Stimulated activated CD4-positive, alpha-beta T cell treated with anti-CD3 and anti-CD28 coated beads, Interleukin-1b, Interleukin-23, amount 100 ng/mL, for 4 hours (primary cell): ENCODE measurements at places on chromosomes 5 and 9.
A peak's percentile ranks its signal among the peaks of the same experiment; 100 is the strongest.

DNA sequence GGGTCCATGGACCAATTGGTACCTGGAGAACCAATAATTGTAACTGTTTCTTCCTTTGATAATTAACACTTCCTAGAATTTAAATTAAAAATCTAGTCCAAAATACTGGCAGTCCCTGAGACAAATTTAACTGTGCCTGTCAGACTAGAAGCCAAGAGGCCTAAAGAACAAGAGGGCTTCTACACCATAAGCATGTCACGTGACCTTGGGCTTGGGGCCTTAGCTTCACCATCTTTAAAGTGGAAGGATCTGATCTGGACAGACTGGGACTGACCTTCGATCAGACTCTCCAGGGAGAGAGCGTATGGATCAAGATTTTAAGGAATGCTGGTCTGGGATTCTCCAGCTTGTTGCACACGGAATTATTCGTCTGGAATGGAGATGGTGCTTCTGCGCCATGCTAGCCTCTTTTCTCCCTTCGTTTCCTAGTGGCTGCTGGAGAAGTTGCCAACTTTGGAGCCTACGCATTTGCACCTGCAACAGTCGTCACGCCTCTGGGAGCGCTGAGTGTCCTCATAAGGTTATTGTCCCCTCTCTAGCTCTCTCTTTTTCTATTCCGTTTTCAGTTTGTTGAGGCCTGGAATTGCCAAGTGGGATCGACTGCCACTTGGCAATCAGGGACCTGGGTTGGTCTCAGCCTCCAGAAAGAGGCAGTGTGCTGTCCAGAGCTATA lies 8.4 kb downstream of the NIPAL4 start:
- DNase-seq: no peak

DNA sequence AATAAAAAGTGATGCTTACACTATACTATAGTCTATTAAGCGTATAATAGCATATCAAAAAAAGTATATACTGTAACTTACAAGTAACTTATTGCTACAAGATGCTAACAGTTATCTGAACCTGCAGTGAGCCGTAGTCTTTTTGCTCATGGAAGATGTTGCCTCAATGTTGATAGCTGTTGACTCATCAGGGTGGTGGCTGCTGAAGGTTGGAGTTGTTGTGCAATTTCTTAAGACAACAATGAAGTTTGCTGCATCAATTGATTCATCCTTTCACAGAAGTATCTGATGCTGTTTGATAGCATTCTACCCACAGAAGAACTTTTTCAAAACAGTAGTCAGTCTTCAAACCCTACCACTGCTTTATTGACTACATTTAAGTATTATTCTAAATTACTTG lies 7.8 kb upstream of the C9orf40 start:
- no peak for DNase-seq

DNA sequence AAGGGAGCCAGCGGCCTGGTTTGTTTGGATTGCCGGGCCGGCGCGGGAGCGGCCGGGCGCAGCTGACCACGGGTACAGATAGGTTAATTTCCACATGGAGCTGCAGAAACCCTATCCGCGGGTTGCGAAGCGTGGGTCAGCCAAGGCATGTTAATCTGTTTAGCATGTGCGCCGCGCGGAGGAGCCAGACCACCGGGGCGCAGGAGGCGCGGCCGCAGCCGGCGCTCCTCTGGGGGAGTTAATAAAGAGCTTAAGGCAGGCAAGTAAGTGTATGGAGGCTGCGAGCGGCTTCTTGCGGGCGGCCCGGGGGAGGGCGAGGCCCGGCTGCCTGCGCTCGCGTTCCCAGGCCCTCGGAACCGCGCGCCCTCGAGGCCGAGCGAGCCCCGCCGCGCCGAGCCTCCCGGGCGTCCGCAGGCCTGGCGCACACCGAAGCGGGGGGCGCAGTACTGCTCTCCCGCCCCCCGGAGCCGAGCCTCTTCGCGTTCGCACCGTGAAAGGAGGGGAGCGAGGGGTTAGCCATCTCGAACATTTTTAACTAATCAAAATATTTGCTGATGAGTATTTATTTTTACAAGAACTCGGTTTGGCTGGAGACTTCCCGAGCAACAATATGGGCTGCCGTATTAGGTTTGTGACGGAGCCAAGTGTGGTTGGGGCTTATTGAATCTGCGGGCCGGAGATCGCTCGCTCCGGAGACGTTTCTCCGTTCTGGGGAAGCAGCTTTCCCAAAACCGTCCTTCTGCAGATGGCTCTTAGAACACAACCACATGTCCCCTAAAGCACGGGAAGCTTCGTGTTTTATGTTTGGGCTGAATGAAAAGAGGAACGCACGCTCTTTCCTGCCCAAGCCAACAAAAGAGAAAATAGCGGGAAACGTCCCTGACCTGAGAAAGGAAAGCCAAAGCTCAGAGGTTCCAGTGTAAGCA lies 28.8 kb downstream of the FOXD1 start:
- no peak for DNase-seq

- DNase-seq: no peak
Observed at GRCh38 chr5:95163079-95163478, 121.8 kb downstream of the MCTP1 start.

DNA sequence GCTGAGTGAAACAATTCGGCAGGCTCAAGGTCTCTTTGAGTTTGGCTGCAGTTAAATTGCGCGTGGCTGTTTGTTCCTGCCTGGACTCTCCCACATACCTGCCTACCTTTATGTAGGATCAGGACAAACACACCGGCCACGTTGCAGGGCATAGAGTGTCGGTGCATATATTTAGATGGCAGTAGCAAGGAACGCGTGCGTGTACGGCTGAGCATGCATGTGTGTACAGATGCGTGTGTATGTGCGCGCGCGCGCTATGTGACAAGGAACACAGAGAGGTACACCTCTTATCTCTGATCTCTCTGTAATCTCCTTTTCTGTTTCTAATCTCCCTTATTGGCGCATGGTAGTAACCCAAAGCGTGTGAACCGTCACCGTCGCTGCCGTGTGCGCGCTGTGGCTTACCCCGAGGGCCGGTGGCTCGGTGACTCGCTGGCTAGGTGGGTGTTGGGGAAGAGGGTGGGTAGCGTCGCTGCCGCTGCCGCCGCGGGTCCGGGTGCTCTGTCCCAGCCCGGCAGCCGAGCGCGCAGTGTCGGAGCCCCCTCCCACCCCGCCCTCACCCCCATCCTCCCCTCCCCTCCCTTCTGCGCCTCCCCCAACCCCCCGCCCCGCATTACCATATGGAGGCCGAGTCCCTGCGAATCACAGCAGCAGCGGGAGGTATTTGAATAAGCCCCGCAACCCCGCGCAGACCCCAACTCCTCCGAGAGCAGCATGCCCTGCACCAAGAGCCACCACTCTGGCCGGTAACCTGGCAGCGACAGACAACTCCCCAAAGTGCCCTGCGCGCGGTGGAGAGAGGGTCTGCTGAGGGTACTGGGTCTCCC lies 204.8 kb downstream of the MEF2C start:
- no peak for DNase-seq

DNA sequence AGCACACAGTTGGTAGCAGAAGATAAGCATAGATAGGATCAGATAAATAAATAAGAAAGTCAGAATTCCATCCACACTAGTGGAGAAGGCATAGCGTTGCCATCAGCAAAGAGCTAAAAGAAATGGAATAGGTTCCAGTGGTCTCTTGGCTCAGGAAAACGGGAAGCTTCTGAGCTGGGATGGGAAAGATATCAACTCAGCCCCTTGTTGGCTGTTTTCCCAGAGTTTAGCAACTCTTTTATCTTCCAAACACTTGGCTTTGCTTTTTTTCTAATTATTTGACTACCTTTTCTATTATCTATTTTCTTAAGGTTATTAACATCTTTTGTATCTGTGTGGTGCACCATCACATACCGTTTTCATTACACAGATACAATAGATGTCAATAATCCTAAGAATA lies 445.7 kb upstream of the TRPC7 start:
- no peak for DNase-seq

DNA sequence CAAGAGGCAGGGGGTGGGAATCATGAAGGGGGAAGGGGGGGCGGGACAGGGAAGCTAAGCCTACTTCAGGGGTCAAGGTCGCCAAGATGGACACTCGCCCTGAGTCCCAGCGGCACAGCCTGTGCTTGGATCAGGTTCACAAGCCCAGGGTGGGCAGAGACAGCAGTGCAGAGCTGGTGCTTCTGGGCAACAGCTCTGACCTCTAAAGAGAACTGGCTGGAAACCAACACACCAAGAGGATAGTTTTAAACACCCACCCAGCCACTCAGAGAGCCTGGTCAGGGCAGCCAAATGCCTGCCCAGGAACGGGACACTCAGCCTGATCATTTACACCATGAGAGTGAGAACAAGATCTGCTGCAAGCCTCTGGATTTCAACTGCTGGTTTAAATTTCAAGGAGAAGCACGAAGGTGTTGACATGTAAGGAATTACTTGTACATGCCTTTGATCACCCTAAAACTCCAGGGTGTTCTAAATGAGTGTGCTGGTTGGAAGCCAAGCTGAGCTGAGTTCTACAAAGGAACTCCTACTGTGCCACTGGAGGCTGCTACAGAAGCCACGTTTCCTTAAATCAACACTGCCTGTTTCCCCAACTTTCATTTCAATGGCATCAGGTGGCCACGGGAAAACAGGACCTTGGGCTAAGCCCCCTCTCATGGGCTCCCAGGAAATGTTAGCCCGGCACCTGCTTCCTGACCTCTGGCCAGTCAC lies 91.5 kb downstream of the TTLL11 start:
- no peak for DNase-seq

- no peak for DNase-seq
Observed at GRCh38 chr5:125786021-125786420, 637.2 kb upstream of the GRAMD2B start.

DNA sequence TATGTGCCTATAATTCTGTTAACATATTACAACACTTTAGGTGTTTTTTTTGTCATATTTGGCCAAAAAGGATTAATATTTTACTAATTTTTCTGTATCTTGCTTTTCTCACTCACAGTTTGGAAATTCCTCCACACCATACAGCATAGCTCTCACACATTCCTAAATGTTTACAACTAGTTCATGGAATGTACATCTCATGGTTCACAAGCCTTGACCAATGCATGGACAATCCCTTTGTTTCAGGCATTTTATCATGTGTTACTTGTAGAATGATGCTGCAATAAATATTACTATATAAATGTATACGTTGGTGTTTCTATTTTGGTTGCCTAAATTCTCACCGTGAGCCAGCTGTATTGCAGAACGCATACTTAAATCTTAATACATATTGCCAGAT lies 80.5 kb upstream of the SPATA31C2 start:
- DNase-seq: no peak

DNA sequence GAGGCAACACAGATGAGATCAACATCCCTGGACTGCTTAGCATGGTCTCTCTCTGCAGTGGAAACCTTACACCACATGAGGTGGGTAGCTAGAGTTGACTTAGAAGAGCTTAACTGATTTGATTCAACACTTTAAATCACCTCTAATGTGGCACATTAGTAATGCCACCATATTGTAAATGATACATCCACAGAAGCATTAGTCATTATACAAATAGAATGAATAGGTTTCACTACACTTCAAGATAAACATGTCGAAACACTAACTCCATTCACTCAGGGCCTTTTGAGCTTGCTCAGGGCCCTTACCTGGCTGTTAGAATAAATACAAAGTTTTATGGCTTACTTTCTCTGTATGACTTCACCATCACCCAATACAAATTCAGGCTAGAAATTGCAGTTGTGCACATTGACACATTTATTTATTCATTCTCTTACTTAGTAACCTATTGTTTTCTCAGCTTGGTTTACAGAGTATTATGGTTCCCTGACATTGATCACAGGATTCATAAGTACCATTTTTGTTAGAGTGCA lies 9.3 kb upstream of the SMAD5 start:
- DNase-seq: no peak

GRCh38 chr5:118616281-118616680 lies 372.1 kb downstream of the DTWD2 start:
- DNase-seq: no peak

DNA sequence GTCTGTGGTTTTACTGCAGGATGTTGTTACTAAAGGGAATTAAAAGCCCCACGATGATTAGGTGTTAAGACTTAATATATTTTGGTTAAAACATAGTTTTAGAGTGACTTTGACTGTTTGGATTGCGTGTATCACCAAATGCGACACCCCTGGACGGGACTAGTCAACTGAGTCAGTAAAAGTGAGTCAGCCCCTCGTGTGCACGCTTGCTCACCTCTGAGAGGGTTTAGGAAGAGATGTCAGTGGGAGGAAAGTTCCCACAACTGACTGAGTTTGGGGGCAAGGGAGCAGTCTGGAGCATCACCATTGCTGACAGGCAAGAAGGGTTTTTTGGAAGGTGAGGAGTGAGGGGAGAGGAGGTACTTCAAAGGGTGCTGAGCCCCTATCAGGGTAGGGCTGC lies 14.4 kb upstream of the DMRT3 start:
- DNase-seq: no peak

DNA sequence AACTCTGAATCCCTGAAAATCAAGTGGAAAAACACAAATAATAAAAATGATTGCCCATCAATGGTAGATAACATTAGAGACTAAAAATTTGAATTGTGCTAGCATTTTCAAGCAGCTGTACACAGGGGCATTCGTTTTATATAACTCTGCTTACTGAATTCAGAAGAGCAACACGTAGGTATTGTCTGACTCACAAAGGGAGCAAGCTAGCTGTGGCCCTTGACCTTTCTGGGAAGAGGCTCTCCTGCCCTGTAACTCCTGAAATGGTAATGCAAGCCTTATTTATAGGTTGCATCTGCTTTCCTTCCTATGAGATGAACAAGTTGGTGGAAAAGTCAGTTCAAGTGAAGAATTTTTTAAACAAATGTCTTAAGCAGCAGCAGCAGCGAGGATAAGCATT lies 218.7 kb upstream of the EFNA5 start:
- no peak for DNase-seq

DNA sequence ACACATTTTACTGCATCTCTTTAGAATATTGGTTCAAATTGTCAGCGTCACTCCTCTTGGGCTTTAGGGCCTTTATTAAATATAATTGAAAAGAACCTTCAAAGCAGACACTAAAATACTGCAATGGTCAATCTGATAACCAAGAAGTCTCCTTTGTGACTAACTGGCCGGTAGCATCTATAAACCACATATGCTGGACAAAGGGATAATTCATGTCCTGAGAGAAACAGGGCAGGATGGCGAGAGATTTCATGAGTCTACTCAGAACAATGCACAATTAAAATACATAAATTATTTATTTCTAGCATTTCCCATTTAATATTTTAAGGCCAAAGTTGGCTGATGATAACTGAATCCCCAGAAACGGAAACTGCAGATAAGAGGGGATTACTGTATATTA lies 1083.4 kb upstream of the CDH18 start:
- no peak for DNase-seq

DNA sequence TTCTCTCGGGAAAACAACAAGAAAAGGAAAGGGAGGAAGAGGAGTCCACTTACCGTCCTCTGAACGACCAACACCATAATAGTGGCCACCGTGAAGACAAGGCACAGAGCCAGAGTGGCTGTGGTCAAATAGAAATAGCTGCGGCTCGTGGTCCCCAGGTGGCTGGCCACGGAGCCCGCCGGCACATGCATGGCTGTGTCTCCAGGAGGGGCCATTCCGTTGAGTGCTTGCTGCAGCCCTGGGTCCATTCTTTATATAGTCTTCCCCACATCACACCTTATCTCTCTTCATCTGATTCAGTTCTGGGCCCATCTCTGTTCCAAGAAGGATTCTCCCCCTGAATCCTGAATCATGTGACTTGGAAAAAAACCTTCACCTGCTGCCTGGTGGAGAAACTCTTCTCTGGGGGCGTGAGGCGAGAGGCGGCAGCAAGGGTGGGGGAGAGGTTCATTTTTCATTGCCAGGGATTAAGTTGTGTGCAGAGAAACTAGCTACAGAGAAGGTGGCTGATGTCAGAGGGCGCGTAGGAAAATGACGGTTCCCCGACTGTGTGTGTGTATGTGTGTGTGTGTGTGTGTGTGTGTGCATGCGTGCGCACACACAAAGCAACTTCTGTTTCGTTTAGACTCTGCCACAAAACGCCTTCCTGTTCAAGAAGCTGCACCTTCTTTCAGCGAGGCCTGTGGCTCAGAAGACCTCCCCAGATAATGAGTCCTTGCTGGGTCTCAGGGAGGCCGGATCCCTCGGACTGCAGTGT lies at the start of gene TNFSF8:
Gene TNFSF8, minus strand, starts transcription at position 536 of the 757 bp plus-strand sequence. Its CDS starts 288 bp downstream, at position 248.
- DNase-seq: peak; percentile 81
